Activated CD4-positive, alpha-beta T cell treated with anti-CD3 and anti-CD28 coated beads for 24 hours (primary cell): ENCODE measurements at places on chromosomes 1 and 21.
A peak's percentile ranks its signal among the peaks of the same experiment; 100 is the strongest.

GRCh38 chr1:58839846-58840835, 56.3 kb upstream of the JUN start:
- no peak for DNase-seq

DNA sequence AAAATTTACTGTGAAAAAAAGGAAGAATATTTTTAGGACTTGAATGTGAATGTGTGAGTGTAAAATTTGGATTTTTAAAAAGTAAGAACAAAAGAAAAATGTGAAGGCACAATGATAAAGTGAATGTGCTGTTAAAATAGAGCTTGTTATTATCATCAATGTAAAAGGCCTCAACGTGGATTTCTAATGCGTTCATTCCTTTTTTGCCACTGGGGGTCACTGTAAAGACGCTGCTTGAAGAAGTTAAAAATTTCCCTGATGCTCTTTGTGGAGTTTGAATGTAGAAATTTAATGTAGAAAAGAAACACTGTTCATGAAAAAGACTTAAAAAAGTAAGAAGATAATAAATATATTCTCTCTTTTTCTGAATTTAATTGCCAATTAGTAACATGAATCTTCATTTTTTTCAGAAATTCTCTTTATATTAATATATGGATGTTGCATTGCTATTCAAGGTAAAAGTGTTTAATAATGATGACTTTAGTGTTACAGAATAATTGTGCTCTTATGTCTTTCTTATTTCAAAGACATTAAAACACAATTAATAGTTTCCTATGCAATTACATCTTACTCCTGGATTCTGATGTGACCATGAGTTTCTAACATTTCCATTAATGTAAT, 161.5 kb downstream of the DNM3 start:
- peak; percentile 7 for DNase-seq

DNA sequence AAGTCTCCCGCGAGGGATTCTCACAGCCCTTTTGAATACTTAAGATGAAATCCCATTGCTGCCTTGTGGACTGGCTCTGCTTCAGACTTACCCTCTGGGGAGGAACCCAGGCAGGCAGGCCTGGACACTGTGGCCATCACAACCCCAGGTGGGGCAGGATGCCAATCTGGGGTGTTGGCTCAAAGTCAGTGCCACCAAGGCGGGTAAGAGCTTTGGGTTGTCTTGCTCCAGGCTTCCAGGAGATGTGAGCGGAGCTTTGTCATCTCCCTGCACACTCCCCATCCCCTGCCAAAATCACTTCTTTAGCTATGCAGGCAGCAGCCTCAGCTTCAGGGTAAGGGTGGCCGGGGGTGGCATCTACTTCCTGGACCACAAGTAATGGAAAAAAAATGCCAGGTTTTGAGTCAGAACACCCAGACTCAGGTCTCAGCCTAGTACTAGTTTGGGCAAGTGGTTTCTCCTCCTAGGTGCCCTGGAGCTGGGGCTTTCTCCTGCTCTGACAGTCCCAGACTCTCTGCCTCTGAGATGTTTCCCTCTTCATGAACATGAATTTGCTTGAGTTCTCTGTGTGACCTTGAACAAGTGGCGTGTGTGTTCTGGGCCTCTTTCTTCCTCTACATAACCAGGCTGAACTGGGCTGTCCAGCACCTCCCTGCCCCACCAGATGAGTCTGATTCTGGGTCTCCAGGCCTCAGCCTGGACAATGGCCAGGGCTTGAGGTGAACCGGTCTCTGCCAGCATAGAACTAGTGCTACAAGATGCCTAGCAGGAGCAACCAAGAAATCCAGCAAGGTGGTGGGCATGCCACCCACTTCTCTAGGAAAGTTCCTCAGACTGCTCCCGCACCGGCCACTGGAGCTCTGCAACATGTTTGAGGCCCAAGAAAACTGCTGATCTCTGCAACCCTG, 65.4 kb downstream of the VWA5B1 start:
- DNase-seq: no peak

DNA sequence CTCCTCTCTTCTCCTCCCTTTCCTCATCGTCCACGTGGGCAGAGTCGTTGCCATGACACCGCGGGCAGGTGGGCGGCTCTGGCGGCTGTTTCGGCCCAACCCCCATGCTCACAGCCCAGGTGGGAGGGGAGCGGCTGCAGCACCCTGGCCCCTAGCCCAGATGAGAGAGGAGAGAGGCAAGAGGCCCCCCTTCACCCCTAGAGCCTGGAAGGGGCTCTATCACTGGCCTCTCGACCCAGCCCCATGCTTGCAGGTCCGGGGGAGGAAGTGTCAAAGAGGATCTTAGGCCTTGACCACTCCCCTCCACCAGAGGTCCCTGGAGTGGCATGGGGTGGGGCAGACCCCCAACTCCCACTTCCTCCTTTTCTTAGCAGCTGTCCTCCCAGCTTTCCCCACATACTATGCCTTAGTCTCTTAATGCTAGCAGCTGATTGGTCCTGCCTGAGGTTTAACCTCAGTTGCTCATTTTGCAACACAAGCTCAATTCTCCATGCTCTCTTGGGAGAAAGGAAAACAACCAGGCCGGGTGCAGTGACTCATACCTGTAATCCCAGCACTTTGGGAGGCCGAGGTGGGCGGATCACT, 10.4 kb downstream of the DLGAP3 start:
- DNase-seq: no peak

GRCh38 chr1:96557336-96557735, 164.2 kb upstream of the PTBP2 start:
- no peak for DNase-seq

- no peak for DNase-seq
These were observed 1.8 kb upstream of the SPRR2A start for GRCh38 chr1:153058826-153059784.

- no peak for DNase-seq
These were observed 426.7 kb upstream of the RUNX1 start for GRCh38 chr21:35475762-35476161.

DNA sequence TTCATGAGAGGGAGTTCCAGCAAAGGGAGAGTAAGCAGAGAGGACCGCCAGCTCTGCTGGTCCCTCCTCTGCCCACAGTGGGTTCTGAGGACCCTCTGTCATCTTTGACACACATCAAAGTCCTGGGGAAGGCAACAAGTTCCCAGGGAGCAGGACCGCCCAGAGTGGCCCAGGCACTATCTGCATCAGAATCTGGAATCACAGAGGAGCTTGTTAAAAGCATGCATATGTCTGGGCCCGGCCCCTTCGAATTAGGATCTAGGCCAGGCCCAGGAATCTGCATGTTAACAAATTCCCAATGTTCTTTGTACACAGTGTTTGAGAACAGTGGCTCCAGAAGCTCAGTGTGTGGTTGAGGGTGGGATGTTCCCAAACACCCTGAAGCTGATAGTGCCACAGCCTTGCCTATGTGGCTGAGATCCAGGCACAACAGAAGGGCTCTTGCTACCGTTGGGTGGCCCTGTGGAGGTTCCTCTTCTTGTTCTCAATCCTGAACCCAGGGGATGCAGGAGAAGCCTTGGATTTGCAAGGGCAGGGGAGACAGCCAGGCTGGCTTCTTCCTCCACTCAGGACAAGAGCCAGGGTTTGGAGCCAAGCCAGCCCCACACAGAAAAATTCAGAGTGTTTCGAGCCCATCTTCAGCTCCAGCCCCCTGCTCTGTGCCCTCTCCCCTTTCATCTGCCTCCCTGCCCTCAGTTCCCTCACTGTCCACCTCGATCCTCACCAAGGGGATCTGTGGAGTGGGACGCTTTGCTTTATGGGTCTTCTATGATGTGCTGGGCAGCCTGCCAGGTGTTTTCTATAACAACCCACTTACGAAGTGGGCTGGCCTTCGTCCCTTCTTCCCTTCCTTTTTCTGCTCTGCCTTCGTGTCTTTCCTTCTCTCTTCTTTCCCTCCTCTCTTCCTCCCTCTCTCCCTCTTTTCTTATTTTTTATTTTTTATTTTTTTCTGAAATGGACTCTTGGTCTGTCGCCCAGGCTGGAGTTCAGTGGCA, 129.0 kb upstream of the TMPRSS2 start:
- no peak for DNase-seq

- DNase-seq: no peak
These were observed 111.4 kb downstream of the HLX start for GRCh38 chr1:220990427-220991339.
